ENCODE measurements at places on chromosomes 16 and 17.

DNA sequence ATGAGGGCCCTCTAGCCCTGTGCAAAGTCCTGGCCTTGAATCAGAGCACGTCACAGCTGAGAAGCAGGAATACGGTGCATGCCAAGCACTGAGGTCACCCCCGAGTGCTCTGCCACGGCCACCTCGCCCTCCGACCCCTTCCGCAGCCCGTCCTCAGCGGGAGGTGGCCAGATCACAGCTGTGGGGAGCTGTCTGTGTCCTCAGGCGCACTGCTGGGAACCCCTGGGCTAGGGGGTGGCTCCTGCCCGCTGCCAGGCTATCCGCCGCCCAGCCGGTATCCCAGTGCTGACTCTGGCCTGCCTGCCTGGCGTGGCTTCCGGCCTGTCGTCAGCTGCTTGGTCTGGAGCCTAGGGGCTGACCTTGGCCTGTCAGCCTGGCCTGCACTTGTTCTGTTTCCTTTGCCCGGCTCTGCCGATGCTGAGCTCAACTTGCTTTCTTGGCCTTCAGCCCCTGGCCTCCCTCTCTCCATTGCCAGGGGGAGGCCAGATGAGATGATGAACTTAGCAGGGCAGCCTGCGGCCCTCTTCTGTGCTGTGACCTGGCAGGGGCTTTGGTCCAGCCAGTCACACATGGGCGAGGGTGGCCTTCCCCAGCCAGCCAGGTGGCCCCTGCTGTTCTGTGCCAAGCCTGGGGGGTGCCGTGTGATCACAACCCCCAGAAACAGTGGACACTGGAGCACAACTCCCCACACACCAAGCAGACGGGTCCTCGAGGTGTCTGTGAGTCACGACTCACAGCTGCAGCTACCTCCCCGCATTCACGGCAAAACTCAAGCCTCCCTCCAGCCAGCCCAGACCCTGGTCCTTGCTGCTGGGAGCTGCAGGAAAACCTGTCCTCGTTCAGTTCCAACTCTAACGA lies 77.3 kb downstream of the ZDHHC7 start:
- no peak for DNase-seq

- DNase-seq: no peak
Measured at GRCh38 chr17:62617894-62618472, 9.5 kb upstream of the MRC2 start.

DNA sequence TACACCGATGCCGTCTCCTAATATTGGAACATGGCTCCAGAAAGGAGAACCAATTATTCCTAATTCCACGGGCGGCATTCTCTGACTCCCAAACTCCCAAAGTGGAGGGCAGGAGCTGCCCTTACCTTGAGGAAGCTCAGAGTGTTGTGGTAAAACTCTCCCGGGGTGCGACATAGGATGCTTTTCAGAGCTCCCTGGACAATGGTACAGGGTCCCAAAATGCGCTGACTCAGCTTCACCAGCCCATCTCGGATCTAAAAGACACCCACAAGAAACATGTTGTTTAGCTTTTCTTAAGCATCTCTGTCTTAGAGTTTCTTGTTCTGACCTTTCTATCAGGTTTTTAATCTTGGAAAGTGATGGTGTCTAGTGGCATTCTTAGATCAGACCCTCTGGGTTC lies 6.7 kb downstream of the TAT start:
- DNase-seq: no peak

DNA sequence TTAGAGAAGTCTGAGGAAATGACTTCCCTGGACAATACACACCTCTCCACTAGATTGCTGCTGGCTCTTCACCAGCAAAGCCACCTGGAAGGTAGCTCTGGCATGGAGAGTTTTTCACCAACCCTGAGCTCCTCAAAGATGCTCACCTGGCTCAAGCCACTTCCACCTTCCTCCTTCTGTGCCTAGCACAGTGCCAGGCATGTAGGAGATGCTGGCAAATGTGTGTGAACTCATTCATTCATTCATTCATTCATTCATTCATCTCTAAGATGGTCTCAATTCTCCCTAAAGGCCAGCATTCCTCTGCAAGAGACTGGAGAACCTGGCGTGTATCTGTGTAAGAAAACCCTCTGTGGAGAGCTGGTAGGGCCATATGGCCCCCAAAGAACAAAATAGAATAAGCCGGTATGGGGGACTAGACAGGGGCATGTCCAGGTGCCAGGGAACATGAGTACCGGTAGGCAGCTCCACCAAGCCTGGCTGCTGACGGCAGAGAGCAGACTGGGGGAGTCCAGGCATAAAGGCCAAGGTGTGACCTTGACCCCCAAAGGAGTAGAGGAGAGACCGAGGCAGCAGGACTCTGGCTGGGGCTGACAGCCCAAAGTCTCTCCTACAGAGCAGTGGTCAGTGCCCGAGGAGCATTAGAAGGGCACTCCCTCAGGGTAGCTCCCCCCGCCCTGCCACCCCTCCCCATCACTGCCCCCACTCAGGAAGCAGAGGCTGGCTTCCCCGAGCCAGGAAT lies 132.2 kb upstream of the TNRC6C start:
- no peak for DNase-seq

GRCh38 chr17:50632637-50633036 lies 2.0 kb upstream of the ABCC3 start:
- no peak for DNase-seq

DNA sequence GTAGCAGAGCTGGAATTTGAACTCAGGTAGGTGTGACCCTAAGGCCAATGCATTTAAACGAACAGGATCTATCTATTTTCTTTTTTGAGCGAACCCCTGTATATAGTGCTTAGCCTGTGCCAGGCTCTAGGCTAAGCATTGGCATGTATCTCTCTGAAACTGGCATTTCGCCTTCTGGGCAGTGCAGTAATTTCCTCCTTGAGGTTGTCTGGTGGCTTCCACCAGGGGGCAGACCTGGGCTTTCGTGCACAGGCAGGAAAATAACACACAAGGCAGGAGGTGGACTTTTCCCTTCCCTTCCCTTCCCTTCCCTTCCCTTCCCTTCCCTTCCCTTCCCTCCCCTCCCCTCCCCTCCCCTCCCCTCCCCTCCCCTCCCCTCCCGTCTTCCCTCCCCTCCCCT lies 34.4 kb upstream of the PRKCB start:
- DNase-seq: peak; percentile 84

DNA sequence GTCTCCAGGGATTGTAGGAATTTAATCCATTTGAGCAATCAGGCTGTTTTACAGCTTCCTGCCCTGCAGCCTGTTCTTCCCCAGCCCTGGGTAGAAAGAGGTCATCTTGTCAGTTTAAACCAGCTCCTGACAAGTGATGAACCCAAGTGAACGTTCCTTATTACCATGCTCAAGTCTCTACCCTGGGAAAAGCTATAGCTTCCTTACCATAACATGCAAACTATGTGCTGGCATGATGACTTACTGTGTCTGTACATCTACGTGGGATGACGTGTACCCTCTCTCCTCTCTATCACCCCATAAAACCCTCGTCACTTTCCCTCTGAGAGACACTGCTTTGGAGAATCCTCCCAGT lies 452.2 kb downstream of the XYLT1 start:
- DNase-seq: no peak

GRCh38 chr17:82300228-82300627 lies 17.2 kb downstream of the CD7 start:
- DNase-seq: no peak

DNA sequence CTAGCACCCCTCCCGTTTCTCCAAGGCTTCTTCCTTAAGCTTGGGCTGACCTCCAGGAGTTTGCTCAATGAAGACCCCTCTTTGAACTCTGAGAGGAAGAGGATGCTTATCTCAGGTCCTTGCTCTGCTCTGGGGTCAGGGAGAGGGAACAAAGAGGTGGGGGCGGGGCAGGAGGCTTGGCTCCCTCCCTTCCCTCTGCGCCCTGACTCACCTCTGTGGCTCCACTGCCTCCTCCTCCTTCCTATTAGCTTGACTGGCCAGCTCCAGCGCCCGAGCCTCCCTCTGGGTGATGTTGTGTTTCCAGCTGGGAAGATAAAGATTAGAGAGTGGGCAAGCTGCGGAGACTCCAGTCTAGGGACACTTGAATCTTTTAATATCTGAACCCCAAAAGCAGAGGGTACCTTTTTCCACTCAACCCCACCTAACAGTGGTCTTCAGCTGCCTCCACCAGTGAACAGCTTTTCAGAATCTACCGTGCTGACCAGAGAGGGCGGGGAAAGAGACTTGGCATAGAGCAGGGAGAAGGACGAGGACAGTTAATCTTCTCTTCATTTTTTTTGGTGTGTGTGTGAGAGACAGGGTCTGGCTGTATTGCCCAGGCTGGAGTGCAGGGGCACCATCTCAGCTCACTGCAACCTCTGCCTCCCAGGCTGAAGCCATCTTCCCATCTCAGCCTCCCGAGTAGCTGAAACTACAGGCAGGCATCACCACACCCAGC lies 6.7 kb downstream of the GIP start:
- no peak for DNase-seq

DNA sequence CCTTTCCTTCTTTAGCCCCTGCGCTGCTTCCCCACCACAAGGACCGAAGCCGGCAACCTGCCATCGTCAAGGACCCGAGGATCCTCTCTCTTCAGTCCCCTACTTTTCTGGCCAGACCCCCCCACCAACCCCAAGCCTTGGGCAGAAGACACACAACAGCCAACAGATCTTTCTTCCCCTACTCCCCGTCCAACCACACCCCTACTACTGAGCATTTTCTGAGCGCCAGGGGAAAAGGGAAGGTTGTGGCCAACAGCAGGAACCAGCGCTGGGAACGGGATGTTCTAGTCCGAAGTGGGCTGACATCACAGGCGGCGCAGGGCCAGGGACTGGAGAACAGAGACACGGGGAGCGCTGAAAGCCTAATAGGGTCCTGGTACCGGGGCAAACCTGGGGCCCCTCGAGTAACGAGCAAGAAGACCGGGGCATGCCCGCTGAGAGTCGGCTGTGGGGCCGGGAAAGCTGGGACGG lies 528 bp downstream of the PER1 start:
- peak; percentile 64 for DNase-seq

DNA sequence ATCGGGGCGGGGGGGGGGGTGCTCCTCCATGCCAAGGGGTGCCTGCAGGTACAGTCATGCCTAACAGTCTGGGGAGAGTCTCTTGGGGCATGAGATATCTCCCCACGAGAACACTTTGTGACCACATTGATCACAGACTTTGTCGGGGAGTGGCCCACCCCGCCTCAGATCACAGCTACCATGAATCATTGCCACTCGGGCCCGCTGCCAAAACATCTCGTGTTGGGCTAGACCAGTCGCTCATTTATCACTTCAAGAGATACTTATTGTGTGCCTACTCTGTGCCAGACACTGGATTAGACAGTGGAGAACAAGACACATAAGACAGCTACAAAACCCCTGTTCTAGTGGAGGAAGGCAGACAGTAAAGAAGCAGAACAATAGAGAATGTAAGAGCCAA lies 72.6 kb downstream of the CLEC16A start:
- no peak for DNase-seq

- no peak for DNase-seq
Measured at GRCh38 chr17:50325906-50326305, 20.0 kb upstream of the XYLT2 start.

GRCh38 chr17:50828508-50829170 lies 6.7 kb upstream of the WFIKKN2 start:
- DNase-seq: no peak

- no peak for DNase-seq
Measured at GRCh38 chr17:18235743-18236256, 10.4 kb downstream of the LLGL1 start.

- no peak for DNase-seq
Measured at GRCh38 chr16:21991621-21992020, 9.3 kb downstream of the PDZD9 start.

DNA sequence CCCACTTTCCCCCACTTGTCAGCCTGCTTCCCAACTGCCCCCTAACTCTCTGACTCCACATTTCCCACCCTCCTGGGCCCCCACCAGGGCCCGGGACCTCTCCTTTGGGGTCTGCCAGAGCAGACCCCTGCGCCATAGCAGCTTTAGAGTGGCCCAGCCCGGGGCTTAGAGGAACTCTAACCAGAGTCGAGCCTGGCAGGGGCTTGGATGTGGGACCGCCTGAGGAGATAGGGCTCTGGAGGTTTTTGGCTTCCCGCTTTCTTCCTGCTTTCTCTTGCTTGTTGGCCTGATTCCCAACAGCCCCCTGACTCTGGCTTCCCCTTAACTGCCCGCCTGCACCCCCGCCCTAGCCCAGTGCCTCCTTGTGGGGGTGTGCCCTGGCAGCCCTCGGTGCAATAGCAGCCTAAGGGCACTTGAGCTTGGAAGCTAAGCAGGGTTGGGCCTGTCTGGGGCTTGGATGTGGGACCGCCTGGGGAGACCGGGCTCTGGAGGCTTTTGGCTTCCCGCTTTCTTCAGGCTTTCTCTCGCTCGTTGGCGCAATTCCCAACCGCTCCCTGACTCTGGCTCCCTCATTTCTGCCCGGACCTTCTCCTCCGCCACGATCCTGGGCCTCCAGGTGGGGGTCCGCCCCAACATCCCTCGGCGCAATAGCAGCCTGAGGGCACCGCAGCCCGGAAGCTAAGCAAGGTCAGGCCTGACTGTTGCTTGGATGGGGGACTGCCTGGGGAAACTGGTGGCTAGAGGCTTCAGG lies 2292.0 kb downstream of the TP53TG3F start:
- DNase-seq: no peak

DNA sequence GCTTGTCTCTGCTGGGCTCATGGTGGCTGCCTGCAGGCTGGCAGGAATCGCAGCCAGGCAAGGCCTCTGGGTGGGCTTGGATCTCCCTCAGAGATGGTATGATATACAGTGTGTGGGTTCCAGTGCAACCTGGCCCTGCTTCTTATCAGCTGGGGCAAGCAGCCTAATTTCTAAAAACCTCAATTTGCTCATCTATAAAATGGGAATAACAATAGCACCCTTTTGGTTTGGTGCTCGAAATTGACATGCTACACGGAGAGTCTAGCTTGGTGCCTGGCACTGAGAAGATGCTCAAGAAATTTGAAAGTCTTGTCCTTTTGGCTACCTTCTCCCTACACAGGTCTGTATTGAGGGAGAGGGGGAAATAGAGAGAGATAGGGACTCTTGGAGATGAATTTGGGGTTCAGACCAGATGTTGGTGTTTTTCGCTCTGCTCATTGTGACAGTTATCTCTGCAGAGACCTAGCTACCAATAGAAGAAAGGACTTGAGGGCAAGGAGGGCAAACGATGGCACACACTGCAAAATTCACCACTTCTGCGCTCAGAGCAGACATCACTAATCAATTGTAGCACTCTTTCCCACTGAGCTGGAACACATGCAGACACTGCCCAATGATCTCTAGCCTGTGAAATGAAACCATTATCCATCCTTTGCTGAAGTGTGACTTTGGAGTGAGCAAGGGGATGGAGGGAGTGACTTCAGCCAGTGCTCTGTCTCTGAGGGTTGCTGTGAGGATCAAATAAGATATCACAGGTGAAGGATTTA lies 15.6 kb downstream of the BEAN1 start:
- DNase-seq: no peak

- no peak for DNase-seq
Measured at GRCh38 chr17:17479209-17479608, 2.4 kb downstream of the MED9 start.

DNA sequence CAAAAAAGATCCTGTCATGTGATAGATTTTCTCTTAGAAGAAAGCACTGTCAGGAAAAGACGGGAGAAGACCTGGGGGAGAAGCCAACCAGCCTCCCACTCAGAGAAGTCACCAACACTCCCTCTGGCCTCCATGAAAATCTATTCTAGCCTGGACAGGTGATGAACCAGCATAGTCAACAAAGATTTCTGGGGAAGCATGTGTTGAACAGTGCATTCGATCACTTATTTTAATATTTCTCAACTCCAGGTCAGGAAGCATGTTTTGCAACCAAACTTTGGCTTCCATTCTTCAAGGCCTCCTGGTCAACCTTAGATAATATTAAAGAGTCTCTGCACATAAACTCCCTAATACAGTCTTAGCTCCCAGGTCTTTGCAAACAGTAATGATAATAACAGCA lies 74.7 kb upstream of the ERCC4 start:
- DNase-seq: no peak
